ENCODE measurements at places on chromosomes 16 and 17.

DNA sequence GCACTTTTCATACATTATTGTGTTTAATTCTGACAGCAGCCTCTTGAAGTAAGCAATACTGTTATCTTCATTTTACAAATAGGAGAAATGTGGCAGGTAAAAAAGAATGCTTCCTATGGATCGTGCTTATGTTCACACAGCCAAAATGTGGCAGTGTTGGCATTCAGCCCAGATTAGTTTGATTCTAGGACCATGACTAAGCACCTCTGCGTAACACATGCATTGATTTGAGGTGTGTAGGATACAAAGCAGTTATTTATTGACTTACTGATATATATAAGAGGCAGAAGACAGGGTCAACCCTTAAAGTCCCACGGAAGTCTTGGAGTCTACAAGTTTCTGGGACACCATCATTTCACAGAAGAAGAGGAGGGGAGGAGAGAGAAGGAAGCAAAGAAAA lies 1144.4 kb upstream of the GOT2 start:
- peak; percentile 70 for DNase-seq

- DNase-seq, result no peak
These were observed 13.3 kb downstream of the NDUFAF8 start for GRCh38 chr17:81252326-81252986.

DNA sequence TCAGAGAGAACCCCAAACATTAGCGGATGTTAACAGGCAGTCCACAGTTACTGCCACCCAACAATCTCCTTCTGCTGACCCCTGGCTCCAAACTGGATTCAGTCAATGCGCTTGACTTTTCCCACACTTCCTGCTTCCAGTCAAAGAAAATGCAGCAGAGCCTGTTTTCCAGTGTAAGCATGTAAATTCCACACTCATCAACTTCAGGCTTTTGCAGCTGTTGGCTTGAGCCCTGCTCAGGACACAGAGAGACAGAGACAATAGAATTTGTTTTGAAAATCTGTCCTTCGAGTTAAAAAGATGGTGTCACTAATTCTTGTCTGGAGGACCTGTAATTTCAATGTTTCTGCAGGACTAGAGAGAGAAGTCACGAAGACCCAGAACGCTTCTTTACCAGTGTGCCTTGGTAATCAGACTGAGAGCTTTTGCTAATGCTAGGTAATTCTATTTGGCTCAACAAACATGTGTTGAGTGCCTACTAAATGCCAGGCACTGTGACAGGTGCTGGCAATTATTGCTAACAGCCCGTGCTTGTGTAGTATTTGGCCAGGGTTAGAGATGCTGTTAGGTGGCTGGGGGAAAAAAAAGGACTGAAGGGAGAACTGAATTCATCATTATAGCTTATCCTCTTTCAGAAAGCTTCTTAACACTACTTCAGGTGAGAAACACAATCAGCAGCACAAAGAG lies 32.5 kb downstream of the HOXB1 start:
- no peak for DNase-seq

GRCh38 chr16:11557801-11558200 lies 28.9 kb downstream of the LITAF start:
- no peak for DNase-seq

DNA sequence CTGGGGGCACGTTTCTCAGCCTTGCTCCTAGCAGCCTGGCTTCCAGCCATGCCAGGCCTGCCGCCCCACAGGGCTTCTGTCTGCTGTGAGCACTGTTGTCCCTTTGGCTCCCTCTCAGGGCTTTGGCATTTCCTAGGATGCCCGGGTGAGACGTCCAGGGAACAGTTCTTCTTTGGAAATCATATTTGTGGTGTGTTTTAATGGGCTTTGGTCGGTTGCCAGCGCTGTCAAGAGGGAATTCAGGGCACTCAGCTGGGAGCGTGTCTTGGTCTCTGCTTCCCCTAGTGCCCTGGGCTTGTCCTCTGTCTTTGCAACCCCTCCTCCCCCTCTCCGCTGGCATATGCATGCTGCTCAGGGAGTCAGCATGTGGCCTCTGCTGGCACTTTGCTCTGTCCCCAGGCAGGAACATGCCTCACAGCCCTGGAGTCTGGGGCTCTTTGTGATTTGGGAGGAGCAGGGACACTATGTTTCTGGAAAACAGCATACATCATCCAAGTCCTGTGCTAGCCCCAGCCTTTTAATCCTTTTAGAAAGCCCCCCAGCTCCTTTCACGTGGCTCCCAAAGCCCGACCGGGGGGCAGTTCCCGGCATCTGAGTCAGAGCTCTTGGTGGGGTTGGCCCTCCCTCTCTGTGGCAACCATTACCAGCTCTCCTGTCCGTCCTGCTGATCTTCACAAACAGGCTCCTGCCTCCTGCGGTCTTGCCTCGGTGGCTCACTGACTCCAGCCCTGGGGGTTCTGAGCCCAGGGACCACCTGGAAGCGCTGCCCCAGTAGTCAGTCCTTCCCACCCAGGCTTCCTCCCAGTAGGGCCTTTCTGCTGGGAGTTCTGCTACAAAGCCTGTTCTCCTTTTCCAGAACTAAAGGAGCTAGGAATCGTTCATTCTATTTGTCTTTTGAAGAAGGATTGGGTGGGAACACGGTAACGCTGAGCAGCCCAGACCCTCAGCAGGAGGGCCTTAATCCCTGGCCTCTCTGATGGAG lies 26.7 kb downstream of the SAP30BP start:
- peak; percentile 78 for DNase-seq

DNA sequence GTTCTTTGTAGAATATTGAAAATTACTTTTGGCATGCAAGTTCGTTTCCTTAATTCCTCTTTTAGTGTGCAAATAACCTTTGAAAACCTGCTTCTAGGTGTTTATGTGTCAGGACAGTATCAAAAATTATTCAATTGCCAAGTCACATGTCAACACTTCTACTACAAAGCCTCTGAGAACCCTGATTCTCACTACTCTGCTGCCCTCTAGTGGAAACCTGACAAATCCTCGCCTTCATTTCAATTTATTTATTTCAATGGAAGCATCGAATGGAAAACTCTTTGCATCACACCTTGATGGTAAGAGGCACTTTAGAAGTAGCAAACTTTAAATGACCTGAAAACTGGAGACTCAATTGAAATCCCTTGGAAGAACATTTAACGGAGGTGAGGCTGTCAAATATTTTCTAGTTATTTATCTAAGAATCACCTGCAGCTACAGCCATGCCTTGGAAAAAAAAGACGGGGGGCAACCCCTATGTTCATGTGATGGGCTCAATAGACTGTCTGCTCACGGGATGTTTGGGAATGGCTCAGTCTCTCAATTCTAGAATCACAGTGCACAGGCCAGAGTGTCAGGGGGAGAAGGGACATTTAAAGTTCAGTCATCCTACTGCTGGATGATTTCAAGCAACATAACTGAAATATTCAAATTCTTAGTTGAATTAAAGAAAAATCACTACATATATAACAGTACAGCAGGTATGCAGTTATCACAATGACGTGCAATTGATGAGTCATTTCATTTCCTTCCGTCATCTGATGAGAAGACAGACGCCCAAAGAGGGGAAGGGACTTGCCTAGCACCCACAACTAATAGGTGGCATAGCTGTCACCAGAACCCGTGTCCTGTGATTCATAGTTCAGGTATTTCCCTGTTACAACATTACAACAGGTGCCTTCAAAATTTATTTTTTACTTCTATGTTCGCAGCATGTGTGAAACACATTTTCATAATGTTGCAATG lies 563.9 kb downstream of the TOX3 start:
- DNase-seq, result peak; percentile 26

DNA sequence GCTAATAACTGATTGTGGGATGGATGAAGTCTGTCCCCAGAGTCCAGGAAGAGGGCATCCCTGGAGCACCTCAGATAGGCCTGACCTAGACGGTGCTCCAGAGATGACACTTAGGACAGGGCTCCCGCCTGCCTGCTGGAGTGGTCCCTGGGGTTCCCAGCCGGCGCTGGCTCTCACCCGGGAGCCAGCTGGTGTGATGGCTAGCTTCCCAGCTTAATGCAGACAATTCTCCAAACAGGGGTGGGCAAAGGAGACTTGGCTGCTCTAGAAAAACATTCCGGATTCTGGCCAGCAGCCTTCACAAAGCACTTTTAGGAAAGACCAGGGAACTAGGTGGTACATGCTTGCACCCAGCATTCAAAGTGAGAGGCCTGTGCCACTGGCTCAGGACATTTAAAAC lies 18.6 kb downstream of the ACE start:
- DNase-seq, result no peak

DNA sequence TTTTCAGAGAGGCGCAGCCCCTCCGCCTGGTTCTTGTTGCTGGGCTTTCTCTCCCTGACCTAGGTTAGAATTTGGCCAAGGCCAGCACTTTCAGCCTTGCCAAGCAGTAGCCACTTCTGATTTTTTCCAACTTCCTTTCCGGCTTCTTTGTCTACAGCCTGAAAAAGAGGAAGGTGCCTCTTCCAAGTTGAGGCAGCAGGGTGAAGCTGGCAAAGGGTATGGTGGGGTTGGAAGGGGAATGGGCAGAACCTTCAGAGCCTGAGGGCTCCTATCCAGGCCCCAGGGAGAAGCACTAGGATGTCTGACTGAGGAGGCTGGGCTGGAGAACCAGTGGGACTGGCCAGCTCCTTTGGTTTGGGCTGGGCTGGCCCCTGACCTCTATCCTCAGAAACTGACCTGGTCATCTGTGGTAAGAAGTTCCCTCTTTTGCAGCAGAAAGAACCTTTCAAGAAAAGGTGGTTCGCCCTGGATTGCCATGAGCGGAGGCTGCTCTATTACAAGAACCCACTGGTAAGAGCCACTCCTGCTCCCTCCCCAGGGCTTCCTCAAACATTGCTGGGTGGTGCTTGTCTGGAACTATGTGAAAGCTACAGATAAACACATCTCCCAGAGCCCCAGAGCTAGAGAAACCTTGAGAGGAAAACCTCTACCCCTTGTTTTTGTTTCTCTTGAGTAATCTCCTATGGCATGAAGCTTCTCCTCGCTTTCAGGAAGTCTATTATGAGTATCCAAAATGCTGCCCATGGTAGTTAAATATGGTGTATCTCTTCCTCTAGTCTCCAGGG lies 16.6 kb upstream of the RNF135 start:
- DNase-seq, result no peak

- no peak for DNase-seq
These were observed 223.9 kb downstream of the TANC2 start for GRCh38 chr17:63189930-63190329.

- peak; percentile 98 for DNase-seq
These were observed 25.6 kb downstream of the ITGB3 start for GRCh38 chr17:47279062-47279801.

DNA sequence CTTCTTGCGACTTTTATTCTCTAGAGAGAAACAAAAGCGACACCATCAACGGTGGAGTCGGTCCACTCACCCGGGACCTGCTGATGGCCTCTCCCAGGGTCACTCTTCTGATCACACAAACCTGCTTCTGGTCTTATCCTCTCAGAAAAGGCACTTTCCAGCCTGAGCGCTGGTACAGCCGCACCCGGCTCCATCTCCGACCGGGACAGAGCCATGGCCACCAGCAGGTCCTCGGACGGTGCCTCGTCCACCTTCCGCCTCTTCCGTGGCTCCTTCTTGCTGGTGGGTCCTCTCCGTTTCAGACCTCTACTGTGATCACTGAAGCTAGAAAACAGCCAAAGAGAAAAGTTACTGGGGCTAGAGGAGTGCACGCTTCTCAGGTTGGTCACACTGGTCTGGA lies 13.7 kb downstream of the SLX4 start:
- DNase-seq, result no peak

DNA sequence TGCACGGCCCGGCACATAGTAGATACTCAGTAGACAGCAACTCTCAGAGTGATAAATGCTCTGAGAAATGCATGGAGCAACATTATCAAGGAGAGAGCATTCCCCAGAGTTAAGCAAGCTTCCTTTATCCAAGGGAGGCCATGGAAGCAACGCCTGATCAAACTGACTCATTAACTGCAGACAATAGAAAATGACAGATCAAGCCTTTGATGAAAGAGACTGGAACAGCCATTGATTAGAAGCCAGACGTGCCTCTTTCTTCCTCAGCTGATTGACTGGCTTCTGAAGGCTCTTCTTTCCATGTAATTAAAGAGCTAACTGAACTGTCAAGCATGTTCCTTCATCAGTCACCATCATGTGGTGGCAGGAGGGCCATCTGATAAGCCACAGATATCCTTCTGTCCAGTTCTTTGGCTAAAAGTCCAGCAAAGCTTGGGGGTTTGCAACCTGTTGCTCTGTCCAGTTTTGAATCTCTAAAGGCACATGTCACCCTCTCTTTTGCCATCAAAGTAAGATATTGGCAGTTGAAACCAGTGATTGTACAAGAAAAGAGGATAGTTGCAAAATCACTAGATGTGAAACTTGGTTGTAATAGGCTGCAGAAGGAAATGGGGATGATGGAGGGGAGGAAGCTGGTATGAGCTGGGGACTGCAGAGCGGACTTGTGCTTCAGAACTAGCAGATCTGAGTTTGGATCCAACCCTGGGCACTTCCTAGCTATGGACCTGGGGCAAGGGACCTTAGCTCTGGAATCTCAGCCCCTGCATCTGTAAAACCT lies 188.0 kb downstream of the HAPSTR1 start:
- DNase-seq, result no peak

DNA sequence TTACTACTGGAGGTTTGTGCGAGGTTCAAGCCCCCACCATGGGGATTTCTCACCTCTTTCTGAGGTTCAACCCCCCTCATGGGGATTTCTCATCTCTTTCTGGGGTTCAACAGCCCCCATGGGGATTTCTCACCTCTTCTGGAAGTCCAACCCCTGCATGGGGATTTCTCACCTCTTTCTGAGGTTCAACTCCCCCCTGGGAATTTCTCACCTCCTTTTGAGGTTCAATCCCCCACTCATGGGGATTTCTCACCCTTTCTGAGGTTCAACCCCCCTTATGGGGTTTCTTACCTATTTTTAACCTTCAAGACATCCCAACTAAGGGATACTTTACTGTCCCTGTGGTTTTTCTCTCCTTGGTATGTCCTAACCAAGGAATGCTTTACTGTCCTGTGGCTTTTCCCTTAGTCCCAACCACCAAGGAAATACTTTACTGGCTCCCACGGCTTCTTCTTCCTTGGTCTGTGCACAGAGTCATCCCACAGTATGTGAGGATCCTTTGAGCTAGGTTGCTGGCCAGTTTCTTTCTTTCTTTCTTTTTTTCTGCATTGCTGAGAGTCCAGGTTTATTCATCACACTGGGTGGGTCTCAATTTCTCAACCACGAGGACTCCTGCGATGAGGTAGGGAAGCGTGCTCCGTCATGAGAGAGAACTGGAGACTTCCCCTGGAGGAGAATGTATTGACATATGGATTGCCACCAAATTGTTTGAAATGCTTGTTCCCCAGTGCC lies 2140.2 kb downstream of the TP53TG3F start:
- no peak for DNase-seq

DNA sequence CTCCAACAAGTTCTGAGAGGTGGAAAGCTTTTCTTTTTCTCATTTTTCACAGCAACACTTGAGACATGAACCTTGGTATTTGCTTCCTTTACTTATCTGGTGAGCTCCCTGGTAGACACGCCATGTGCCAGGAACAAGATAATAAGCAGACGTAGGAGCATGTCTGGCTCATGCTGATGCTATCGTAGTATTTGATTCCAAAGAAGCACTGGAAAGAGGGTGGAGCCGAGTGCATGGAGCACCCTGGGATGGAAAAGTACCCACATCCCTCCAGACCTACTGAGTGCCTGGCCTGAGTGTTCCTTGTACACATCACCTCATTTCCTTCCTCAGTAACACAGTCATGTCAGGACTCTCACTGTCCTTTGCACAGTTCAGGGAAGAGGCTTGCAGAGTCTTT lies 231.0 kb downstream of the CBLN1 start:
- no peak for DNase-seq

All from skeletal muscle cell (primary cell).